NK-92 treated with Interleukin-12 subunit alpha and Interleukin-12 subunit beta, amount 100 ng/mL, for 24 hours (cell line): ENCODE measurements at places on chromosomes 11 and 22.

- DNase-seq = no peak
These were observed 4.5 kb upstream of the EIF3F start for GRCh38 chr11:7982582-7983119.

GRCh38 chr22:47121791-47122190 is 359.3 kb downstream of the TBC1D22A start:
- no peak for DNase-seq

GRCh38 chr22:27474711-27475547 is 326.6 kb downstream of the MN1 start:
- no peak for DNase-seq

GRCh38 chr22:24775769-24776492 is 1.4 kb upstream of the PIWIL3 start:
- no peak for DNase-seq

- no peak for DNase-seq
These were observed 216.3 kb upstream of the SYN3 start for GRCh38 chr22:33274214-33275072.

DNA sequence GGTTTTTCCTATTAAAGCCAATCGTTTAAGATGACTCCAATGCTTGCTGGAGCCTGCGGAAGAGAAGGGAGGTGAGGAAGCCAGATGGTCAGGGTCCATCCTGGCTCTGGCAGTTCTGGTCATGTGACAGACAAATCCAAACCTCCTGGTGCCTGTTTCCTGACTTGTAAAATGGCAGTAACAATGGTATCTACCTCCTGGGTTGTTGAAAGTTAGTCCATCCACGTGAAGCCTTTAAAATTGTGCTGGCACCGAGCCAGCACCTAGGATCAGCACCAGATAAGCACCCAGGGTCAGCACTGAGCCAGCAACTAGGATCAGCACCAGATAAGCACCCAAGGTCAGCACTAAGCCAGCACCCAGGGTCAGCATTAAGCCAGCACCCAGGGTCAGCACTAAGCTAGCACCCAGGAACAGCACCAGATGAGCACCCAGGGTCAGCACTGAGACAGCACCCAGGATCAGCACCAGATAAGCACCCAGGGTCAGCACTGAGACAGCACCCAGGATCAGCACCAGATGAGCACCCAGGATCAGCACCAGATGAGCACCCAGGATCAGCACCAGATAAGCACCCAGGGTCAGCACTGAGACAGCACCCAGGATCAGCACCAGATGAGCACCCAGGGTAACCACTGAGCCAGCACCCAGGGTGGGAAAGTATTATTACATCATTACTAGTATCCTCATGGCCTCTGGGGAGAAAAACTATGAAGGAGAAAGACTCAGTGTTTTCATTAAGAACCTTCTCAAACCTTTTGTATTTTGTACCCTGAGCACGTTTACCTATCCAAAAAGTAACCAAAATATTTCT is 17.2 kb downstream of the KIAA0930 start:
- DNase-seq = no peak

DNA sequence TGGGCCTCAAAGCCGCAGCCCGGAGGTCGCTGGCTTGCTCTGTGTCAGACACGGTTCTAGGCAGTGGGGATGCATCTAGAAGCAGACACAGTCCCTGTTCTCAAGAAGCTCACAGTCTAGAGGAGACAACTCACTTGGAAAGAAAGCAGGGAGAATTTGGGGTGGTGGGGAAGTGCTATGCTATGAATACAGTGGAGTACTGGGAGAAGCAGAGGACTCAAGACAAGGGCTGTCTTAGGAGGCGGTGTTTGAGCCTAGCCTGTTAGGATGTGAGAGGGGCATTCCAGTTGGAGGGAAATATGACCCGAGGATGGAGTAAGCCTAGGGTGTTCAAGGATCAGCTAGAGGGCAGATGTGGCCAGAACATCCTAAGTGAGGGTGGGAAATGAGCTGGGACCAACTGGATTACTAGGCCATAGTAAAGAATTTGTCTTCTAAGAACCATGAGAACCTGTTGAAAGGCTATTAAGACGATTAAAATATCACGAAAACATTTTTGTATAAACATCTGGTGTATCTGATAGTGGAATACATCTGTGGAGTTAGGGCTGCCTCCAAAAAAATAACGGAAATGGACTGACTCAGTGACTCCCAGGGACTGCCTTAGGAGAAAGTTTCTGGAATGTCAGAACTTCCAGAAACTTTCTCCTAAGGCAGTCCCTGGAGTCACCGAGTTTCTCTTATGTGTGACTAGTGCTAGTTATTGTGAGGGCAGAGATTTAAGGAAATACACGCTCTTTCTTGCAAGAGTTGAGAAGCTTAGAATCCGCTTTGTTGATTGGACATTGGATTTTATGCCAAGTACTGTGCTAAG is 1.1 kb upstream of the PITPNB start:
- DNase-seq = no peak

DNA sequence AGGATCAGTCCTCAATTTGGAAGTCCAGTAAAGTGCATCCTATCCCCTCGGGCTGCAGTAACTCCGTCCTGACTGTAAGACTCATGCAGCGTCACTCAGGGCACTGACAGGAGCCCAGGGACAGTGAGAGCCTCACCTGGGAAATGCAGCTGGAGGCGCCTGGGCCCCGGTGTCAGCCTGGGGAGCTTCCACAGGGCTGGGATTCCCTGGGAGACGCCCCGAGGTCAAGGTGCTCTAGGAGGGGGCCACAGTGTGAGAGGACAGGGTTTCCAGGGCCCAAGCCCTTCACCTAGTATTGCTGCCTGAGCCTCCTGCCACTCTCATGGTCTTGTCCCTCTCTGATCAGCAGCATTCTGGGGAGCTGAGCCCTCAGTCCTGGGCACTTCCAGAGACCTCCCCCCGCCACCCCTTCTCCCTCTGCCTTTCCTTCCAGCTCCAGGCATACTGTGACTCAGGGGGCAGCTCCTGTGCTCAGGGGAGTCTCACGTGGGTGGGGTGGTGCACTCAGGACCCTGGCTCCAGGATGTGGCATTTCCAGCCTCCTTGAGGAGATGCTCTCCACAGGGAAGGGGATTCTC is 99.1 kb upstream of the IGLL5 start:
- no peak for DNase-seq

DNA sequence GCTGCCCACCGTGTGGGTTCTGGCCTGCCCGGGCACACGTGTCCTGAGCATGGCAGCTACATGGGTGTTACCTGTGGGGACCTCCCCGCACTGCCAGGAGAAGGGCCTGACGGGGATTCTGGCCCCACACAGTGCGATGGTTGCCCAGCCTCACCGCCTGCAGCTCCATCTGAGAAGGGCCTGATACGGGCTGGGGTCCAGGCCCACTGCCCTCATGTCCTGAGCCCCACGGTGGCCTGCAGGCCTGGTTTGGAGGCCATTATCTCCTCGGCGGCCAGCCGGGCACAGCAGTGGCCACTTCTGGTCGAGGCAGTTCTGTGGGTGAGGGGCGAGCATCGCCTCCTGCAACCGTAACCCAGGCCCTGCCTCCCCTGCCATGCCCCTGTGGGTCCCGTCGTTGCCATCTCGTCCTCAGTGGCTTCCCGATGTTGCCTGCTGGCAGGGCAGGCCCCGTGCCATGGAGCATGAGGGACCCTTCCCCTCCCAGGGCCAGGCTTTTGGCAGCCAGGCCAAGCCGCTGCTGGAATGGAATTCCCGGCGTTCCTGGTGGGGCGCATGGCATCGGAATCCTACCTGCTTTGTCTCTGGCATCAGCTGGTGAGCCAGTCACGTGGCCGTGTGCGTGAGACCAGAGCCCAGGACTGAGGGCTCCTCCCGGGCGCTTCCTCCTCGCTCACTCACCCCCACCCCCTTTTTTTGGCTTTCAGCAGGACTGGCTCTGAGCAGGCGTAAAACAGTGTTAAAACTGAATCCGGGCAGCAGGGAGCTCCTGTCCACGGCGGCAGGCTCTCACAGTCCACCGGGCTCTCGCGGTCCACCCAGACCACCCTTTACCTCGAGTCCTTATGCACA is 71.9 kb upstream of the PPARA start:
- DNase-seq = no peak

GRCh38 chr11:83764643-83765042 is 478.5 kb upstream of the CCDC90B start:
- no peak for DNase-seq

- DNase-seq = no peak
These were observed 9.7 kb downstream of the KDELR3 start for GRCh38 chr22:38477585-38477984.

DNA sequence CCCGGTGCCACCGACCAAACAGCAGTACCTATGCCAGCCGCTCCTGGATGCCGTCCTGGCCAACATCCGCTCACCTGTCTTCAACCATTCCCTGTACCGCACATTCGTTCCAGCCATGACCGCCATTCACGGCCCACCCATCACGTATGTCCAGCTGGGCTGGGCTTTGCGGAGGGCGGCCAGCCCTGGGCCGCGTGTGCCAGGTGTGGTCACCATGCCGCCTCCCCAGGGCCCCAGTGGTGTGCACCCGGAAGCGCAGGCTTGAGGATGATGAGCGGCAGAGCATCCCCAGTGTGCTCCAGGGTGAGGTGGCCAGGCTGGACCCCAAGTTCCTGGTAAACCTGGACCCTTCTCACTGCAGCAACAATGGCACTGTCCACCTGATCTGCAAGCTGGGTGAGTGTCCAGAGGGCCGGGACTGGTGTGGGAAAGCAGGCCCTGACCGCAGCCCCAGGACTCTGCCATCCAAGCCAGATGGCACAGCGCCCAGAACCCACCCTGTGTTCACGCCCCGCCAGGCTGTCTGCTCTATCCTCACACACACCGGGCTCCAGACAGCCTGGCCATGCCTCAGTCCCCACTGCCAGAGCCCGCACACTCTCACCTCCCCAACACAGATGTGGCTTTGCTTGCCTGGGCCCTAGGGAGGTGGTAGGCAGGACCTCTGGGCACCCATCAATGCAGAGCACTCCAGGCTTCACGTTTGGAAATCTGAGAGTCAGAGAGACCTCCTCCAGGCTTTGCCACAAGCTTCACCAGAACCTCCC is 77.6 kb downstream of the MED15 start:
- DNase-seq = no peak

GRCh38 chr11:121503051-121503450 is 50.3 kb upstream of the SORL1-AS1 start:
- no peak for DNase-seq

GRCh38 chr22:46681010-46681409 is 57.0 kb downstream of the CERK start:
- DNase-seq = no peak

DNA sequence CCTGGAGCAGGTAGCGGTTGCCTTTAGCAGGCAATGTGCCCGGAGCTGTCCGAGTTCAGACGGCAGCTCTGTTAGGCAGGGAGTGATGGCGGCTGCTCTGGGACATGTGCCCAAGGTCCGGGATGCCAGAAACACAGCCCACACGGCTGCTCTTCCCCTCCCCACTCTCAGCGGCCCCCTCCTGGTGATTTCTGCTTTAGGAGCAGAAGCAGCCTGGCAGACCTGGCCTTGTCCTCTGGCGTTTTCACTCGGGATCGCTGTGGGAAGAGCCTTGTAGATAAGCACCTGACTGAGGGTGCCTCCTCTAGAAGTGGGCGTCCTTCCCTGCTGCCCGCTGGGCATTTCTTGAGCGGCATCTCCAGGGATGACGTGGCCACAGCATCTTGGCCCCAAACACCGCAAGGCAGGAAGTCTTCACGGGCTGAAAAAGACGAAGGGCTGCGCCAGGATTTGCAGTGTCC is 392.2 kb downstream of the TBC1D22A start:
- no peak for DNase-seq

GRCh38 chr22:38214302-38215056 is 12.7 kb downstream of the MAFF start:
- no peak for DNase-seq

GRCh38 chr11:76135491-76135890 is 70.8 kb downstream of the WNT11 start:
- no peak for DNase-seq

GRCh38 chr11:6599881-6600390 is 3.5 kb downstream of the RRP8 start:
- DNase-seq = no peak

GRCh38 chr22:36955691-36956090 is 42.3 kb downstream of the CSF2RB start:
- no peak for DNase-seq

GRCh38 chr11:46079662-46080061 is 41.6 kb downstream of the PHF21A start:
- no peak for DNase-seq

GRCh38 chr11:59551659-59552521 is 40.6 kb downstream of the OR4D9 start:
- DNase-seq = no peak

- DNase-seq = no peak
These were observed 526.7 kb downstream of the BRD1 start for GRCh38 chr22:49300951-49301397.

DNA sequence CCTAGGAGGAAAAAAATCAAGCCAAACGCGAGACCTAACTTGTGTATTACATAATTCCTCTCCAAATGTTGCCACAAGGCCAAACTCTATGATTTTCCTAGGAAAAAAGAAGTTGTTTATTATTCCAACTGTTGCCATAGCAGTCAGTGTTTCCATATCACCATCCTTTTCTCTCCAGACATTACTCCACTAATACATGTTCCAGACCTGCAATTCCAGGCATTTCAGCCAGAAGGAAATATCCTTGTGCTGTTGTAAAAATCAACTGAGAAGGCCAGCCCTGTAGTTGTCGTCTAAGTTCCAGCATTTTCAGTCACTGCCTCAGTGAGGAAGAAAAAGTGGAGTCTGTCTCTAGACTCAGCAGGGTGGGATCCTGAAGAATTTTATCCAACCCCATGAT is 33.1 kb upstream of the PAMR1 start:
- DNase-seq = no peak

GRCh38 chr11:113553235-113553634 is 78.0 kb upstream of the DRD2 start:
- no peak for DNase-seq

DNA sequence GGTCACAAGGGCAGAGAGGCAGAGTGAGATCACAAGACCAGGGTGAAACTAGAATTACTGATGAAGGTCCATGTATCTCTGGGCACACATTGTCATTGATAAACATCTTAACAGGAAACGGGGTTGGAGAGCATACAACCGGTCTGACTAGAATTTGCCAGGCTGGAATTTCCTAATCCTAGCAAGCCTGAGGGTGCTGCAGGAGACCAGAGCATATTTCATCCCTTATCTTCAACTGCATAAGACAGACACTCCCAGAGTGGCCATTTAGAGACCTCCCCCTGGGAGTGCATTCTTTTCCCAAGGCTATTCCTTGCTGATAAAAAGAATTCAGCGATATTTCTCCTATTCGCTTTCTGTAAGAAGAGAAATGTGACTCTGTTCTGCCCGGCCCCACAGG is 84.6 kb upstream of the IZUMO1R start:
- no peak for DNase-seq

DNA sequence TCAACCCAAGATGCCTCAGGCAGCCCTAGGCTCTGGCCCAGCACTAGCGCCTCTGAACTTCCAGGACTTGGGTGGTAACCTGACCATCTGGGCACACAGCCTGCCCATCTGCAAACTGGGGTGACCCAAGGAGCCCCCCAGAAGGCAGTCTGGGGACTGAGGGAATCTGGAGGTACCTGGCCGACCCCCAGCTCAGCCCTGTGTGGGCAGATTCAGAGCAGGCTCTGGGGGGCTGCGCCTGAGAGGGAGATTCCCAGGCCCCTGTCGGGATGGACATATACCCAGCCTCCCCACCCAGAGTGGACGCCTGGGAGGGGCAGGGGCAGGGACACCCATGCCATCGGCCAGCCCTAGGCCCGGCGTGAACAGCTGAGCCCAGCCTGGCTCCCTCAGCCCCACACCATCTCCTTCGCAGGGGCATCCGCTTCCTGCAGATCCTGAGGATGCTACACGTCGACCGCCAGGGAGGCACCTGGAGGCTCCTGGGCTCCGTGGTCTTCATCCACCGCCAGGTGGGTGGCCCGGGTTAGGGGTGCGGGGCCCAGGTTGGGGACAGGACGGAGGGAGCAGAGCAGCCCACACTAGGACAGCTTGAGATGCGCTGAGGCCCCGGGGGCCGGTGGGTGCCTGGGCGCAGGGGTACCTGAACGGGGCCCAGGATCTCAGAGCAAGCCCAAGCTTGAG is 126.9 kb downstream of the KCNQ1 start:
- no peak for DNase-seq
